ENCODE measurements at places on chromosomes 5 and 9.

DNA sequence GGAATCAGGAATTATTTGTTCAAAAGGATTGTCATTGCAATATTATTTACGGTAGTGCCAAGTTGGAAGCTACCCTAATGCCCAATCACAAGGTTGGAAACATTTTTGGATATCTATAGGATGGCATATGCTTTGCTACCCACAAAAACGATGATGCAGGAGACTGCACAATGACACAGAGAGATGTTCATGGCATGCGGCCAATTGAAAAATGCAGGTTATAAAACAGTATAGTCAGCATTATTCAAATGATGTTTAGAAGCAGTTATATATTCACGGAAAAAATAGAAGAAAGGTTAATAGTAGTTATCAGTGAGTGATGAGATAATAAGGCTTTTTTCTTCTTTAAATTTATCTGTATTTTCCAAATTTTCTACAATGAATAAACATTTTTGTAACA, 5.9 kb upstream of the ACSL6 start:
- no peak overlapping the region for H3K4me3 ChIP-seq
- peaks cover 28% of the 10 kb centered on the region for H3K27me3 ChIP-seq
- H3K36me3 ChIP-seq: no peaks in the 10 kb centered on the region
- no peaks in the 10 kb centered on the region for H3K4me1 ChIP-seq

DNA sequence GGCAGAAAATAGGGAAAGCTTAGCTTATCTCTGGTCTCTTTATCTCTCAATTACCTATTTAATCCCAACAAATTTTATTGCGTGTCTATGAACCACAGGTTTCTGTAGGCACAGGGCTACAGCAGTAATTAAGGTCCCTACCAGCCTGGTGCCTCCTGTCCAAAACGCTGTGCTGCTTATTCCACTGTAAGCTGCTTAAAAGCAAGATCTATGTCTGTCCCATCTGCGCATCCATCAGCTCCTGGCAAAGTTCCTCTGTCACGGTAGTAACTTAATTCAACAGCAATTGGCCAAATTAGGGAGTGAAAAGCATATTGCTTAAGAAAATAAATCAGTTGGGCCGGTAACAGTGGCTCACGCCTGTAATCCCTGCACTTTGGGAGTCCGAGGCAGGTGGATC, 235.8 kb upstream of the VLDLR start:
- no peaks in the 10 kb centered on the region for H3K4me1 ChIP-seq
- no peaks in the 10 kb centered on the region for H3K36me3 ChIP-seq
- no peaks in the 10 kb centered on the region for H3K27me3 ChIP-seq
- H3K4me3 ChIP-seq: no peak overlapping the region

GRCh38 chr5:110383231-110383630, 343.2 kb downstream of the TMEM232 start:
- H3K27me3 ChIP-seq: no peaks in the 10 kb centered on the region
- no peak overlapping the region for H3K4me3 ChIP-seq
- no peak for DNase-seq
- no peaks in the 10 kb centered on the region for H3K36me3 ChIP-seq

DNA sequence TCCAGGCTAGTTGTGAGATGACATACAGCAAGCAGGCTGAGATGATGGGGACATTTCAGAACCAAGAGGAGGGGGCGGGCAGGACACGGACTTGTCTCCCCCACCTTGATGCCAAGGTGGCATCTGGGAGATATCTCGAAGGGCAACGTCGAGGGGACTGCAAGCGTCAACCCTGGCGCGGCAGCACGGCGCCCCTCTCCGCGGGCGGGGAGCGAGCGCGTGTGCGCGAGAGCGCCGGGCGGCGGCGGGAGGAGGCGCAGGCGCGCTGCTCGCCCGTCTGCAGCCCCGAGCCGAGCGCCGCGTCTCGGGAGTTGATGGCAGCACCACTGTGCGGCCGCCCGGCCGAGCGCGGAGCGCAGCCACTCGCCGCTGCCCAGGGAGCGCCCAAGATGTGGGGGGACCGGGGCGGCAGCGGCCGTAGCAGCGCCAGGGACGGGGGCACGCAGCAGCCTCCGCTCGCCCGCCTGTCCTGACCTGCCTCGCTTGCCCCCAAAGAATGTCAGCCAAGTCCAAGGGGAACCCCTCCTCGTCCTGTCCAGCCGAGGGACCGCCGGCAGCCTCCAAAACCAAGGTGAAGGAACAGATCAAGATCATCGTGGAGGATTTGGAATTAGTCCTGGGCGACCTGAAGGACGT, at the start of gene PRR16:
TSS of gene PRR16 (plus strand) at position 310 of the 636 bp plus-strand sequence.
- H3K27me3 ChIP-seq: peaks cover 23% of the 10 kb centered on the region
- peak within 1 kb of the TSS; percentile 64 for H3K4me3 ChIP-seq
- DNase-seq: peak; percentile 67
- peak within 1 kb of the TSS; percentile 59 for H3K27ac ChIP-seq

- H3K4me3 ChIP-seq: no peak overlapping the region
- H3K27me3 ChIP-seq: no peaks in the 10 kb centered on the region
- DNase-seq: no peak
- H3K27ac ChIP-seq: no peak overlapping the region
- H3K4me1 ChIP-seq: no peaks in the 10 kb centered on the region
Observed at GRCh38 chr9:119160551-119160950, 208.7 kb downstream of the BRINP1 start.

- no peak for DNase-seq
- no peaks in the 10 kb centered on the region for H3K27me3 ChIP-seq
- peaks cover 3% of the 10 kb centered on the region for H3K4me1 ChIP-seq
- no peaks in the 10 kb centered on the region for H3K36me3 ChIP-seq
Observed at GRCh38 chr5:82004511-82004910, 32.7 kb downstream of the ATG10 start.

- peaks cover 7% of the 10 kb centered on the region for H3K4me1 ChIP-seq
- H3K27ac ChIP-seq: no peak overlapping the region
- H3K36me3 ChIP-seq: no peaks in the 10 kb centered on the region
- no peak overlapping the region for H3K4me3 ChIP-seq
- H3K27me3 ChIP-seq: peaks cover 28% of the 10 kb centered on the region
Observed at GRCh38 chr5:1026700-1027621, 18.4 kb downstream of the NKD2 start.

DNA sequence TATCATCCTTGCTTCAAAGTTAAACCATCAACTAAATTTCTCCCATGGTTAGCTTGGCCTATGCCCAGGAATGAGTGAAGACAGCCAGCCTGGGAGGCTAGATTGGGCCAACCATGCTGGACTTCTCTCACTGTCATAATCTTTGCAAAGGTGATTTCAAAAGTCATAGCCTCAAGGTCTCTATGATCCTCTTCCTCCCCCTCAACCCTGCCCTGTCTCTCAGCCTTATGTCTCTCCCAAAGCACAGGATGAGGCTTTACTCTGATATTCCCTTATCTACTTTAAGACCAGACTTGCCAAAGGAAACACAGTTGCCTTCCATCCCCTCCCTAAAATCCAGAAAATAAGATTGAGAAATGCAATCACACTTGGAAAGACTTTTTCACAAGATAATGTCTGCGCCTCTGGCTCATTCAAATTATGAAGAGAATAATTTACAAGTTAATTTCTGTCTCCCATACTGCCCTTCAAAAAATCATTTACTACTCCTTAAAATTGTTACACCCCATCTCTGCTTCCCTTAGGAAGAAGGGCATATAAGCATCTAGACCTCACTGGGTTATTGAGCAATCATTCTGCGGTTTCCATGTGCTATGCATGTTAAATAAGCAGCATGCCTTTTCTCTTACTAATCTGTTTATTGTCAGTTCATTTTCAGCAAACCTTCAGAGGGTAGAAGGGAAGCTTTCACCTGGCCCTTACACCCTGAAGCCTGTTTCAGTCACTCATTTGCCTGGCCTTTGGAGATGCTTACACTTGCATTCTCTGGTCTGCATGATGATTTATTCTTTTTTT, 113.8 kb upstream of the ANKRD55 start:
- H3K4me1 ChIP-seq: peaks cover 20% of the 10 kb centered on the region
- H3K36me3 ChIP-seq: no peaks in the 10 kb centered on the region
- H3K4me3 ChIP-seq: no peak overlapping the region
- no peaks in the 10 kb centered on the region for H3K27me3 ChIP-seq
- no peak for DNase-seq

- H3K36me3 ChIP-seq: no peaks in the 10 kb centered on the region
- peak within 1 kb of the TSS; percentile 18 for H3K4me3 ChIP-seq
- H3K27me3 ChIP-seq: peaks cover 31% of the 10 kb centered on the region
- DNase-seq: no peak
- H3K4me1 ChIP-seq: peaks cover 5% of the 10 kb centered on the region
- no peak within 1 kb of the TSS for H3K27ac ChIP-seq
Observed at GRCh38 chr5:161847941-161848391, at the start of gene GABRA1. Gene GABRA1 (plus strand): TSS chr5:161848120. CDS start chr5:161850811, 2,691 bp downstream.

DNA sequence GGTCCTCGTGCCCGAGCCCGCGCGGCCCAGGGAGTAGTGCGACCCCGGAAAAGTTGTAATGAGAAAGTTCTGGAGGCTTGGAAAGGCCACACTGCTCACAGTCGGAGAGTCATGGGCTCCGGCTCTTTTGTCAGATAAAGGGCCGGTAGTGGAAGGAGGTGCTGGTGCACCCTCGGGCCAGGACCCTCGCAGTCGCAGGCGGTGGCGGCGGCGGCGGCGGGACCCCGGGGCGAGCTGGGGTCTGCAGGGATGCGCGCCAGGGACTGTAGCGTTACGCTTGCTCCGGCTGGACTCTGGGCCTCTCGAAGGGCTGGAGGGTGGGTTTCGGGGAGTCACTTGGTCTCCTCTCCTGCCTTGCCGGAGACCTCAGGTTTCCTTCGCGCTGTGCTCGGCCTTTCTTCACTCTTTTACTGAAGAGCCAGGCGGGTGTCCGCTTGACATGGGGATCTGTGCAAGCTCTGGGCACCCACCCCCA, 1.5 kb downstream of the RORB start:
- DNase-seq: no peak
- H3K4me1 ChIP-seq: peaks cover 42% of the 10 kb centered on the region
- no peaks in the 10 kb centered on the region for H3K36me3 ChIP-seq
- no peak overlapping the region for H3K27ac ChIP-seq

DNA sequence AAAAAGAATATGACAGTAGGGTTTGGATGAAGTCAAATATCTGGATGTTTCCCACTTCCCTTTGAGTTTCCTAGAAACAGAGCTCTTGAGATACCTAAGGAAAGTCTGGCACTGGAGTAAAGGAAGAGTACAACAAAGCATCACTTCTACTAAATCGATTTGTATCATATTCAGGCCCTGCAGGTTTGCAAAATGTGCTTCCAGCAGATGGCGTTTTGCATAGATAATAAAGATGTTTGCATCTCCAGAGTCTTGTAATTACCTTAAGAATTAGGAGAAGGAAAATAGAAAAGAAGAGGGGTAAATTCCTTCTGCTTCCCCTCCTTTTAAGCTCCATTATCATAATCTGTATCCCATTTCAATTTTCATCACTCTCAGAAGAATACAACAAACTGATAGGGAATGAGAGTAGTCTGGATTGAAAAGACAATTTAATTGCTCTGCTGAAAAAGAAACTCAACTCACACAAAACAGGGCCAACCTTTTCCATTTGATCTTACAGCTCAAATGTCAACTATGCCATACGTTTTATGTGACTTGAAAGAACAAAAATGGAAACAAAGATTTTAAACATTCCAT, 380.4 kb downstream of the PTPRD start:
- H3K27me3 ChIP-seq: no peaks in the 10 kb centered on the region
- no peaks in the 10 kb centered on the region for H3K4me1 ChIP-seq

- H3K36me3 ChIP-seq: no peaks in the 10 kb centered on the region
- DNase-seq: peak; percentile 78
- H3K4me3 ChIP-seq: no peak overlapping the region
- peak overlapping the region; percentile 27 for H3K27ac ChIP-seq
Observed at GRCh38 chr5:111680737-111681413, 76.1 kb downstream of the NREP start.

DNA sequence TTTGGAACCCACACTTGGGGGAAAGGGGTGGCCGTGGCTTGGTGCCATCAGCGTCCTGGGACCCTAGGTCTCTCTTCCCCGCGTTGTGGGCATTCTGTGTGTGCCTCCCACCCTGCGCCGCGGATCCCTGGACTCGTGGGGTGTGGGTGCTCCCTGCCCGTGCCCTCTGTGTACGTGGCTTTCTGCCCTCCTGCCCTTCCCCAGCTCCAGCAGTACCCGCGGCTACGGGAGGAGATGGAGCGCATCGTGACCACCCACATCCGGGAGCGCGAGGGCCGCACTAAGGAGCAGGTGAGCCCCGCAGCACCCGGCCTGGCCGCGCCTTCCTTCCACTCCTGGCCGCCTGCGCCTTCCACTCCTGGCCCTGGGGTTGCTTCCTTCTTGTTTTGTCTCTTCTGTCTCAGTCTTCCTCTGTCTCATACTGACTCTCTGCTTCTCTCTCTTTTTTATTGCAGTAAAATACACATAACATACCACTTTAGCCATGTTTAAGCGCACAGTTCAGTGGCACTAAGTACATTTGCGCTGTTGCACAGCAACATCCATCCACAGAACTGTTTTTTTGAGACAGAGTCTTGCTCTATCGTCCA, 30.7 kb downstream of the DNM1 start:
- H3K27me3 ChIP-seq: no peaks in the 10 kb centered on the region
- no peak overlapping the region for H3K4me3 ChIP-seq
- H3K36me3 ChIP-seq: no peaks in the 10 kb centered on the region
- peak overlapping the region; percentile 66 for H3K27ac ChIP-seq

- H3K27ac ChIP-seq: no peak overlapping the region
- DNase-seq: no peak
- H3K27me3 ChIP-seq: peaks cover under 1% of the 10 kb centered on the region
Observed at GRCh38 chr5:982377-983237, 26.0 kb upstream of the NKD2 start.

GRCh38 chr9:93680443-93681268, 104.3 kb downstream of the PHF2 start:
- DNase-seq: peak; percentile 40
- H3K27ac ChIP-seq: no peak overlapping the region
- H3K36me3 ChIP-seq: peaks cover 29% of the 10 kb centered on the region
- H3K4me1 ChIP-seq: peaks cover 8% of the 10 kb centered on the region

DNA sequence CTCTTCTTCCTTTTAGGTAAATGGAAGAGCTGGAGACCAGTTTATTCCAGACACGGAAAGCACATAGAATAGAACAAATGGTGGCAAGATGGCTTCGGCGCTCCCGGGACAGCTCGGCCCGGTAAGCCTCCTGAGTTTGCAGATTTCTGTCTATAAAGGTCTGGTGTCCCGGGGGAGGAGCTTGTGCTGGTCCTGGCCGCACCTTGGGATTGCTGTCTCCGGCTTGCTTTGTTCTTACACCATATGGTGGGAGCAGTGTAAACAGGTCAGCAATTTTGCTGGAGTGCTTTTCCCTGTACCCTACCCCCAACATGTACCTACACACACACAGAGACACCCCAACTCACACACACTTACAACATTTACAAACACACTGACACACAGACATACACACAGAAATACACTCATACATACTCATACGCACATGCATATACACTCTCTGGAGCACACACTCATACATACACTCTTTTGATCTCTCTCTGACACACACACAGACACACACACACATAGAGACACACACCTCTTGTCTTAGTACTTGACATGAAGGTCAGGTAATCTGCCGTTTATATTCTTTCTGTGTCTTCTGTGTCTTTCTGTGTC, 42.0 kb downstream of the FRMPD1 start:
- no peak overlapping the region for H3K27ac ChIP-seq
- no peaks in the 10 kb centered on the region for H3K4me1 ChIP-seq
- no peak overlapping the region for H3K4me3 ChIP-seq
- peaks cover 11% of the 10 kb centered on the region for H3K27me3 ChIP-seq
- no peaks in the 10 kb centered on the region for H3K36me3 ChIP-seq

DNA sequence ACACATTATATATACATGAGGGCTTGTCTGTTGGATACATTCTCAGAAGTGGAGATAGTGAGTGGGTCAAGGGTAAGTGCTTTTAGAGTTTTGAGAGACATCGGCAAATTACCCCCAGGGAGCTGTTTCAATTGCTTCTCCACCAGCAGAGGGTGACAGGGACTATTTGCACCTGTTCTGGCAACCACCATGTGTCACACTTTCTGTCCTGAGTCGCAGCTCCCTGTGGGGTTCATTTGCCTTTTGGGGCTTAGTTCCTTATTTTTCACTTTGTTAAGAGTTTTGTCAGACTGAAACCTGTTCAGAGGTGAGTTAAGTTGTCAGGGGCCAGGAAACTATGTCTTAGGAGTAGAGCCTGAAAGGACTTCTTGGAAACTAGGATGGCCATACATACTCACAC, 20.1 kb upstream of the SLC36A1 start:
- H3K27me3 ChIP-seq: peaks cover 9% of the 10 kb centered on the region
- no peaks in the 10 kb centered on the region for H3K36me3 ChIP-seq
- no peak overlapping the region for H3K4me3 ChIP-seq

All from suprapubic skin (tissue), 4 donors.